ENCODE measurements at places on chromosomes 11 and 22.

GRCh38 chr11:32935462-32936029, 42.9 kb downstream of the QSER1 start:
- DNase-seq: no peak

DNA sequence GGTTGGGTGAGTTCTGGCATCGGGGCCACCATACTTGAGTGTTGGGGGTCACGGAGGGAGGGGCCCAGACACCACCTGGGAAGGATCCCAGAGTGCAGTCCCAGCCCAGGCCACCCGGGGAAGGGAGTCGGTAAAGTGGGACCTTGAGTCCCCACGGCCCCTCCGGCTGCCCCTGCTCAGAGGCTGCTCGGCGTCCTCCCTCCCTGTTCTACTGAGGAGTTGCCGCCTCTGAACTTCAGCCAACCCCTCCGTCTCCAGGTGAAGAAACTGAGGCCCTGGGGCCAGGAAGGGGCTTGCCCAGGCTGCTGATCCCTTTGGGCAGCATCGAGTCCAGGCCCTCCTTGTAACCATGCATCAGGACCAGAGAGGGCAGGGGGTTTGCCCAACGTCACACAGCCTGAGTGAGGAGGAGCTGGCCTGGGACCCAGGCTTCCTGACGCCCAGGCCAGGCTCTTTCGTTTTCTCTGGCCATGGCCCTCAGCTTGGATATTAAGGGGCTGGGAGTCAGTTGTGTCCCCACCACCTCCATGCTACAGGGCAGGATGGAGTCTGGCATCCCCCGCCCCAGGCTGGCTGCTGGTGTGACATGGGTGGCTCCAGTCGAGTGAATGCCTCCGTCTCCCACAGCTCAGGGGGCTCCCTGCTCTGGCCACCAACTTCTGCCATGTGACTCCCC, 1.3 kb downstream of the PARVG start:
- DNase-seq: no peak

DNA sequence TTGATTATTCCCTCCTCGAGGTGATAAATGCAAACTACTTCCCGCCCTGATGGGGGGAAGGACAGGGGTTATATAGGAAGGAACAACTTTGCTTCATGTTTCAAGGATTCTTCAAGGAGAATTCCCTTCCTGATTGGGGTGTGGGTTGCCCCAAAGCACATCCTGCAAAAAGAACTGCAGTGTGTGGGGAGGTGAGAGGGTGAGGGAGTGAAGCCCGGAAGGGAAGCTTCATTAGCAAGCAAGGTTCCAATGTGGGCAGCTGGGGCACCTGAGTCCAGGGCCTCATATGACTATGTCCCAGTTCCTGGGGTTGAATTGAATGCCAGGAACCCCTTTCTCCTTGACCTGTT, 326.0 kb downstream of the MN1 start:
- no peak for DNase-seq

DNA sequence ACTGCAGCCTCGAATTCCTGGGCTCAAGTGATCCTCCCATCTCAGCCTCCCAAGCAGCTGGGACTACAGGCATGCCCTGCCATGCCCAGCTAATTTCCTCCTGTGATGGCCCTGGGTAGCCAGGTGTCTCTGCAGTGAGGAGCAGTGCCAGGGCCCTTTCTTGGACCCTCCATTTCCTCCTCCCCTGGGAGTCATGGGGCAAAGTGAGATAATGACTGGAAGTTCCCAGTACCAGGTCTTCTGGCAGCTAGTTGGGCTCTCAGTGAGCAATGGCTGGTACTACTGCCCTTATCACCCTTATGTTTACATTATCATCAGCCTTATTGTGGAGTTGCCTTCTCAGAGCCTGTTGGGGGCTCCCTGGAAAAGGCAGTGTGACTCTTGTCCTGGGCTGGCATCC, 17.6 kb downstream of the DAGLA start:
- DNase-seq: no peak

- no peak for DNase-seq
These were observed 42.2 kb downstream of the WNT7B start for GRCh38 chr22:45934659-45935341.

DNA sequence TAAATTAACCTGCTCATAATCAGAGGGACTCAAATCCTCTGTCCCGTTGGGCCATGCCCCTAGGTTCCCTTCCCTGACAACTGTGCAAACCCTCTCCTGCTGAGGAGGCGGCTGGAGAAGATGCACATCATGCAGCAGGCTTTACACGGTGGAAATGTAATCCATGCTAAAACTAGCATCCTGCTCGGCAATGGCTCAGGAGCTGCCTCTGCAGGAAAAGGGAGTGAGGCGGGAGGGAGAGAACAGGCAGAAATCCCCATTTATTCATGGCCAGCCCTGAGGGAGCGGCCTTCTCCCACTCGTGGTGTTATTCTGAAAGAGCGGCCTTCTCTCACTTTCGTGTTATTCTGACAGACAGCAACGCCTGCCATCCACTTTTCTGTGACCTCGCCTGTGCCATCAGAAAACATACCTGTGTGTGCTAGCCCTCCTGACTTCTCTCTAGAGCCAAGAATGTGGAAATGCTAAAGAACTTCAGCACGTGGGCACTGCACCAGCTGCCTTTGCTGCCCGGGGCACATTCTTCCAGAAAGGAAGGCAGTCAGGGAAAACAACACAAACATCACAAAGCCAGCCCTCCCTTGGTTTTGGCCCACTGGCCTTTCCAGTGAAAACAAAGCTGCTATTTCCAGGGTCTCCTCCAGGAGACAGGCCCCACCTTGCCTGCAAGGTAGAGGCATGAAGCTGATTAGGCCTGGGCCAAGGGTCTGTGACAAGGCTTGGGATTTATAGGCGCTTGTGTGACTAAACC, 62.9 kb upstream of the BID start:
- DNase-seq: no peak
